ENCODE measurements at places on chromosomes 13 and 19.

DNA sequence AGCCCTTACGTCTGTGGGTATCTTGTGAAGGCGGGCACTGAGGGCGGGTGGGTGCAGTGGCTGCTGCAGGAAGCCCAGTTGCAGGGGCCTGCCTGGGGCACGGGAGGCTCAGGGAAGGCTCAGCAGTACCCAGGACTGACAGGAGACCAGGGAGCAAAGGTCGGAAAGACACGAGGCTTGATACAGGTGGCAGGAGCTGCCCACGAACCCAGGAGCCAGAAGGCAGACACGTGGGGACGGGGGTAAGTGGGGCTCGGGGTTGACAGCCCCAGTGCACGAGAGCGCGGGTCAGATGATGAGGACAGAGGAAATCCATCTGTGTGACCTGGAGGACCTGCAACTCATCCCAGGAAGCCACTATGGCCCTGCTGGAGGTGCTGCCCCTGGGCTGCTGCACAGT is 25.3 kb downstream of the ELAVL1 start:
- DNase-seq, result no peak

DNA sequence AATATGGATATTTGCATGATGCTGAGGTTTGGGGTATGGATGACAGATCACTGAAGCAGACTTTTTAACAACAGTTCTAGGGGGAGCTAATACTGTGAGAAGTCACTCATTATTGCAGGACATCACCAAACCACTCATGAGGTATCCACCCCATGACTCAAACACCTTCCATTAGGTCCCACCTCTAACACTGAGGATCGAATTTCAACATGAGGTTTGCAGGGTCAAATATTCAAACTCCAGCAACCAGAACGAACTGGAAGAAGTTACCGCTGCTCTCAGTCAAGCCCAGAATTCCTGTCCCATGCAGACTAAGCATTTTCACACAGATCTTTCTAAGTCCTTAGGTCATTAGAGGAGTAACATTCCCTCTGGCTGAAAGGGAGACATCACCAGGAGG is 758.9 kb downstream of the UQCRFS1 start:
- no peak for DNase-seq

DNA sequence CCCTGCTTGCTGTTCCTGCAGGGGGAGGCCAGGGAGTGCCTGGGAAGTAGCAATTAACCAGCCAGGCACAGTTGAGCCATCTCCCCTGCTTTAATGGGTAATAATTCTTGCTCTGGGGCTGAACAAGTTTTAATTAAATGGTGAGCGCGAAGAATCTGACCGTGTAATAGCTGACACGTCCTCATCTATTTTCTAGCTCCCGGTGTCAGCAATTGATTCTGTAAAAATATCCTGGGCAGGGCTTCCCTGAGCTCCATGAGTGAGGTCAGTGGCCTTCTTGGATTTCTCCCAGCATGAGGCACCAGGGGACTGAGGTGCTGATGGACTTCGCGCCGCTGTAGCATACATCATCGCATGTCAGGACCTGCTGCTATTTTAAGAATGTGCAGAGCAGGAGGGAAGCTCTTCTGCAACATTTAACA is 26.9 kb downstream of the SIPA1L3 start:
- DNase-seq, result no peak

DNA sequence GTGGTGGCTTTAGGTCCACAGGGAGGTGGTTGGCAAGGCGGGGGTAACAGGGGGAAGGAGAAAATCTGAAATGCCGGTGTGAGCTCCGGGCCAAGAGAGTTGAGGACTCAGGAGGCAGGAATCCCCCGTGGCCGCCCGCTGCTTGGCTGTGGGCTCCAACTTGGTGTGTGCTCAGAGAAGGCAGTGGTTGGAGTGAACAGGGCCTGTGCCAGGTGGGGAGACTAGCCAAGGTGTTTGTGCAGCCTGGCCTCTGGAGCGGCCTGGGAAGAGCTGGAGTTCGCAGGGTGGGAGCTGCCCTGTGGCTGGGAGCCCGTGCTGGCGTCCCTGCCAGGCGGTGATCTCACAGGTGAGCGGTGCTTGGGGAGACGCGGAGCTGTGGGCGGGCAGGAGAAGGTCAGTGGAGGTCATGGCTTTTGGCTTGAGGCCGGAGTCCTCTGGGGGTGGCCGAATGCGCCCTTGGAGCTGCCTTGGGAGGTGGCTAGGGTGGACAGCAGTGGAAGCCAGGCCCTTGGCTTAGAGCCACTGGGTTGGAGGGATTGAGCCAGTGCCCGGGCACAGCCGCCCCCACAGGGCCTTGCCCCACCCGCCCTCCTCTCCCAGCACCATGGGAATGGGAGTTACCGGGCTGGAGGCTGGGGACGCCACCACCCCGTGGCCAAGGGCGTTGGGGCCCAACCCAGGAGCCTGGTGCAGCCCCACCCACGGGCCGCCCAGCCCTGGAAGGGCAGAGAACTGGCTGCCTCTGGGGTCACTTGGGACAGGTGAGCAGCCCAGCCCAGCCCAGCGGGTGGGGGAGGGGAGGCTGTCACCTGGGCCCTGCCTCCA is 7.1 kb upstream of the CIRBP start:
- DNase-seq, result peak; percentile 54

- DNase-seq, result no peak
Observed at GRCh38 chr13:73258406-73258805, 199.6 kb downstream of the KLF5 start.

DNA sequence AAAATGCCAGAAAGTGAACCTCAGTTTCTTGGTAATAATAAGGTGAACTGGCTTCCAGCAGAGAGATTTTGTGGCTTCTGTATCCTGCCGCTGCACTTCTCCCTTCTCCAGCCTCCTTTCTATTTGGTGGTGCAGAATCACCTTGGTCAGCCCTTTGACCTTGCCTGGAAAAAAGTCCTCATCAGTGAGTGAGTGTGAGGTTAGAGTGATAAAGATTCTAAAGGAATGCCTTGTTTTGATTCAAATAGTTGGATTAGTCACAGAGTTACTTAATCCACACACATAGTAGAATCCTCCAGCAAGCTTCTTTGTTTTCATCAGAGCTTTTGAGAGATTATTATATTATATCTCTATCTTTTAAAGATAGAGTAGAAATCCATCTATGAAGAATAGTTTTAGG is 140.9 kb downstream of the KCNRG start:
- no peak for DNase-seq

DNA sequence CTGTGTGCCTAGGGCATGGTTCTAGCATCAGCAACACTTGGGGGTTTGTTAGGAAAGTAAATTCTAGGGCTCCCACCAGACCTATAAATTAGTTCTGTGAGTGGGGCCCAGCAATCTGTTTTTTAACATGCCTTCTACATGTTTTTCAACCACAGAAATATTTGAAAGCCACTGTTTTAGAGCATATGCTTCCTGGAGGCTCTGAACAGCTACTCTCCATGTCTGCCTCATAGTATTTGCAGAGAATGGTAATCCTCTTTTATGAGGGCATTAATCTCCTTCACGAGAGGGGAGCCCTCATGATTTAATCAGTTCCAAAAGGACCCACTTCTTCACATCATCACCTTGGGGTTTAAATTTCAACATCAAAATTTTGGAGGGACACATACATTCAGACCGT is 6.0 kb downstream of the SPATA13 start:
- DNase-seq, result no peak

- no peak for DNase-seq
Observed at GRCh38 chr13:30061217-30061616, 210.8 kb upstream of the UBL3 start.

All from NCI-H1417 (cell line).